ENCODE measurements at places on chromosomes 7 and 10. TPM values are rescaled to one million over a fixed set of nuclear protein-coding genes. Genes with fewer than 3 reads are reported as not detected.

DNA sequence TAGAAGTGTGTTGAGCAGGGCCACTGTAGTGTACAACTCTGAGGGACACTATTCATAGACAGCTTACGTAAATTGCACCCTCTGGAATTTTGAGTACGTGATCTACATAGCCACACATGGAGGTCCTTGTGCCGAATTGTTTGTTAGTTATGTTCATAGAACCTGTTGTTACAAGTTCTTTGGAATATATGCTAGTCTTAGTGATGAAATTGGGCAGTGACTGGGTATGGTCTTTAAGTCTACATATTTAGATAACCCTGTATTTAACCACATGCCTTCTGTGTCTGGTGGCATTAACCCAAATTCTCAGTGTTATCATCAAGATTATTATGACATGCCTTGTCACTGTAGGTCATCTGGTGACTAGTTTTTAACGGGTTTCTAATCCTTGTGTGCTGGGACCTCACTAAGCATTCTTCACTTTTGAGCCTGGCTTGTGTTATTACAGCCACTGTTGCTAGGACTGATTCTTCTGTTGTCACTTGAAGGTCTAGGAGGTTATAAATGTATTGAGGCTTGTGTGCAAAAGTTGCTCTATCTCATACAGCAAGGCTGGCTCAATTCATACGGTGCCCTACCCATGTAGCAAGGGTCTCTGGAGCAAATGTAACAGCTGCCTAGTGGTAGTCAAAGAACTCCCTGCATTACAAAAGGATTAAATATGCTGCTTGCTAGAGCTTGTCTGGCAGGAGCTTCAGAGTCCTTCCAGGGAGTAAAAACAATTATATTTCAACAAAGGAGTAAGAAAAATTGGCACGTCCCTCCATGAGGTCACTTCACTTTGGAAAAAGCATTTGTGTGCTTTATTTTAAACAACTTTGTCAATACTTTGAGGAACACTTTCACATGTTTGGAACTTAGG is 65.4 kb downstream of the CDK14 start:
- DNase-seq = no peak

The PRKAG2 gene
- total RNA-seq = 71.6 TPM

DNA sequence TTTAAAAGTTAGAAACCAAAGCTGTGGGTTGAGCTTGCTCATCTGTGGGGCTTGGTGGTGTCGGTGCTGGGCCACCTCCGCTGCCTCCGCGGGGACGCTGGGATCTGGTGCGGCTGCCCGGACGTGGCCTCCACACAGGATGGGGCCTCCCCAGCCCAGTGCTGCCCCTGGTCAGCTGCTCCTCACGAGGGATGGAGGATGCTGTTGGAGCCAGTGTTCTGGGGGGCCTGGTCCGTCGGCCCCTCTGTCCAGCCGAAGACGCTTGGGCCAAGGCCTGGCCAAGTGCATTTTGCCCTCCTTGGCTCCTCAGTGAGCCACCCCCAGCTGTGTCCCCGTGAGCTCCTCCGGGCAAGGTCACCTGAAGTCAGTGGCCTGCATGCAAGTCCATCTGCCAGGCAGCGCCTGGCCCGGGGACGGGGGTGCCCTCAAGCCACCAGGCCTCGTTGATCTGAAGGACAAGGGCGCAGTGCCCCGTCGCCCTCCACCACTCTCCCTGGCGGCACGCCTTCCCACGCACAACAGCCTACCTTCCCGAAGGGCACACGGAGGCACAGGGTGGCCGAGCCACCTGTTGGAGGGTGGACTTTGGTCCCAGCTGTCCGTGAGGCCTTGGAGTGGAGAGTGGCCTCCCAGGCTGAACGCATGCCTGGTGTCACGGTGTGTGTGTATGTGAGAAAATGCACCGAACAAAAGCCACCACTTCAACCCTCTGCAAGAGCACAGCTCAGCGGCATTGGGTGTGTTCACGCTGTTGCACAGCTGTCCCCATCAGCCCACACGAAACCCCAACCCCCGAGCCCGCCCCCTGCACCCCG is 27.3 kb downstream of the KNDC1 start:
- DNase-seq = no peak

DNA sequence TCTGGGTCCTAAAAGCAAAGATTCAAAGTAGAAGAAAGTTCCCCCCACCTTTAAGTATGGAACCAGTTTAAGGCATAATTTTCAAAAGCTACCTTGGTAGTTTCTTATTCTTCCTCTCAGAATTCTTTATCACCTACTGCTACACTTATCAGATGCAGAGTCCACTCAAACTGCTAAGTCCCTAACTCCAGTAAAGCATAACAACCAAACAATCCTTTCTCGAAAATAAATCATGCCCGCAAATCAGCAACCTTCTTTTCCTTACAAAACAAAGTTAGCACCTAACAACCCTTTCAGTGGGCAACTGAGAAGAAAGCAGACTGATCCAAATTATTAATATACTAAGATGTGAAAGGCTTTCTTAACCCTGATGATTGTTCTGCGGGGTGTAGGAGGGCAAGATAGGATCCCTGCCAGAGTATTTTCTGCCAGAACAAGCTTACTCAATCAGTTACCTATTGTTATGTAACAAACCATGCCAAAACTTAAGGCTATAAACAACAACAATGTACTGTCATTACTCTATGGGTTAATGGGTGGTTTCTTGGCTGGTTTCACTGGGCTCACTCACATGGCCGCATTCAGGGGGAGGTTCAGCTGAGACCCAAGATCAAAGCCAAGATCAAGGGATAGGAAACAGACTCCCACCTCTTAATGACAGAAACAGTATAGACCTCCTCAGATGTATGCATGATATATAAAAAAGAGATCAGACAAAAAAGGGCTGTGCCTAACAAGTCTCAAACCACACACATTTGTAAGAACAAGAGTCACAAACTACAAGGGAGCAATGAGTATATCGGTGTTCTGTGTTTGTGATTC is 42.0 kb downstream of the CCDC6 start:
- DNase-seq = no peak

Measured in Panc1 (cell line).